Activated T-helper 1 cell treated with anti-CD3 and anti-CD28 coated beads, Interleukin-2, amount 50 U/mL, for 16 hours (primary cell): ENCODE measurements at places on chromosomes 7 and 10.

DNA sequence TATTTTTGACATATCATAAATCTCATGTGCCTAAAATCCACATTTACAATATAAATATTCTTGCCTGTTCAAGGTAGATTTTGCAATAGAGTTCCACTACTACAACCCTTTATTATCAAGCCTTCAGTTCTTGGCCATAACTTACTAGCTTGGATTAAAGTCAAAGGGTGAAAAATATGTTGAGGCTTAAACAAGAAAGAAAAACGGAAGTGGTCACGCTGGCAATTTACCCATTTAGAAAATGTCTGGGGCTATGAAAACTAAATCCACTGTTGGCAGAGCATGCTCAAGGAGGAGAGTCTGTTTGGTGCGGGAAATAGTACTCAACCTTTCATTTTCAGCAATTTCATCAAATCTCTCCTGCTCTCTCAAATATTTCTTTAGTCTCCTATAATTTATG, 209.8 kb upstream of the RHOBTB1 start:
- DNase-seq, result no peak

GRCh38 chr10:70893227-70894006, 5.1 kb upstream of the PCBD1 start:
- DNase-seq, result no peak

GRCh38 chr10:69968830-69969229, 83.8 kb upstream of the MACROH2A2 start:
- DNase-seq, result no peak

- no peak for DNase-seq
Measured at GRCh38 chr7:55121249-55121648, 102.4 kb downstream of the EGFR start.

GRCh38 chr7:135160098-135160857, 10.2 kb downstream of the CYREN start:
- no peak for DNase-seq

- no peak for DNase-seq
Measured at GRCh38 chr7:121139427-121139826, 150.9 kb downstream of the CPED1 start.

GRCh38 chr10:57094965-57095364, 733.9 kb upstream of the ZWINT start:
- DNase-seq, result no peak

GRCh38 chr10:18866852-18867251, 181.7 kb upstream of the MALRD1 start:
- no peak for DNase-seq

- no peak for DNase-seq
Measured at GRCh38 chr7:113267271-113267670, 148.9 kb upstream of the SMIM30 start.

DNA sequence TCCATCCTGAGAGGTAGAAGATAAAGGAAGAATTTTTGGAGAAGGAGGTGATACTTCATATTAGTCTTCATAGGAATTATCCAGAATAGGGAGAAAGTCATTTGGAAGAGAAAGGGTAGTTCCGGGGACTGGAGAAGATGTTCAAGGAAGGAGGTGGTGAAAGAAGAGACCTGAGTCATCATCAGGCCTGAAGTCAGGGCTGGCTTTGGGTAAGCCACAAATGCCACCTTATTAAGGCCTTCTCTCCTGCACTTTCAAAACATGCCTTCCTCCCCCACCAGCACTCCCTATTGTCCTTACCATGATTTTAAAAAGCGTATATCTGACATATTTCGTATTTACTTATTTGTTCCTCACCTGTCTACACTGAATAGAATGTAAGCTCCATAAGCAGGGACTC, 112.2 kb upstream of the LRGUK start:
- no peak for DNase-seq

GRCh38 chr7:98795741-98796493, 73.9 kb downstream of the TMEM130 start:
- no peak for DNase-seq

- DNase-seq, result no peak
Measured at GRCh38 chr10:99676895-99677294, 17.6 kb downstream of the ENTPD7 start.

- no peak for DNase-seq
Measured at GRCh38 chr10:80855348-80855971, 317.8 kb downstream of the SH2D4B start.

- DNase-seq, result no peak
Measured at GRCh38 chr10:28678687-28679457, 1.6 kb downstream of the BAMBI start.

- no peak for DNase-seq
Measured at GRCh38 chr10:124693801-124694416, 50.3 kb downstream of the FAM53B start.

DNA sequence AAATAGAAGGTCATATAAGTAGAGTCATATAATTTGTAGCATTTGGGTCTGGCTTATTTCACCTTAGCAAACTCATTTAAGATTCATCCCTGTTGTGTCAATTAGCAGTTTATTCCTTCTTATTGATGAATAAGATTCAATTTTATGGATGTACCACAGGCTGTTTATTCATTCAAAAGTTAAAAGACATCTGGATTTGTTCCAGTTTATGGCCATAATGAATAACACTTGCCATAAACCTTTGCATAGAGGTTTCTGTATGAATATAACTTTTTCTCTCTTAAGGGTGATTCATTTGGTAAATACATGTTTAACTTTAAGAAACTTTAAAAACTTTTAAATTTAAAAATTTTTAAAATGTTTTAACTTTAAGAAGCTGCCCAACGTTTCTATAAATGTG, 66.4 kb downstream of the CPED1 start:
- DNase-seq, result no peak

- DNase-seq, result no peak
Measured at GRCh38 chr7:25359471-25360059, 131.3 kb upstream of the NPVF start.

DNA sequence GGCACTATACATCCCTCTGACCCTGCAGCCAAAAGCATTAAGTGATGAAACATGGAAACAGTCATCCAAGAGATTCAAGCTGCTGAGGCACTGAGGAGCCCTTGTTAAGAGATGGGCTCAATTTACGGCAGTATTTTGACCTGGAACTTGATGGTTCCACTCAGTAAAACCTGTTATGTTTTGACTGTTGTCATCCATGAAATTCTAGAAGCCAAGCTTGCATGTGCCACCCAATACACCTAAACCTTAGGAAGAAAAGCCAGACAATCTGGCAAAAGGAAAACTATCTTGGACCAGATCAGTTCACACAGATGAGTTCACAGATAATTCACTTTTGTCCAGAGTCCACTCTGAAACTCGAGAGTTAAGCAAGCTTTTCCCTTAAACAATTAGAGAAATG, 53.2 kb downstream of the ICA1 start:
- DNase-seq, result no peak

GRCh38 chr7:124635416-124635815, 130.2 kb downstream of the GPR37 start:
- DNase-seq, result no peak

- DNase-seq, result no peak
Measured at GRCh38 chr7:36349626-36350025, 40.0 kb upstream of the ANLN start.

DNA sequence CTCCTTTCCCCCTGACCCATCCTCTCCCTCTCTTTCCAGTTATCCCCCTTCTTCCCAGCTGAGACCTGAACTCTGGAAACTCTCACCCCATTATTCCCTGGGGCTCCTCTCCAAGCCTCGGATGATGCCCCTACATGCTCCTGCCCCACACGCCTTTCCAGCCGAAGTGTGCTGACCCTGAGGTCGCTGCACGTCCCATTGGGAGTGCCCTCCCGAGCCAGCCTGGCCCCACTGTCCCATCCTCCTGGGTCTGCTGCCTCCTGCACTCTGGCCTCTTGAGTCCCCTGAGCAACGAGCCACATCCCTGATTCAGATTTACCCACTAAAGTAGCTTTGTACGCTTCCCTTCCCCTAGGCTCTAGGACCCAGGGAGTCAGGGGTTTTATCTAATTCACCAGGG, 87.4 kb downstream of the TCERG1L start:
- no peak for DNase-seq

DNA sequence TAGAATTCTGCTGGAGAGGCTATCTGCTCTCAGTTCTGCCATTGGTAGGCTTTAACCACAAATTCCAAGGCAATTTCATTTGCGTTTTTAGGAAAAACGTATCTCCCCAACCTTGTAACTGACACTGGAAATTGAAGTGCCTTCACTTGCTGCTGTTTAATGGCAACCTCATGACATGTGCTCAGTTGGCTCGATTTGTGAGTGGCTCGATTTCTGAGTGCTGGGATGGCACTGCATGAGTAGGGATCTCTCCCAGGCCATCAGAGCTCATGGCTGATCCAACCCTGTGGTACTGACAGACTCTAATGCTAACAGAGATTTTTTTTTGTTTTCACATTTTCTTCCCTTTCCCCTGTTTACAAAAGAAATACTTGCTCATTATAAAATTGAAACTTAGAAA, 56.0 kb downstream of the SUFU start:
- no peak for DNase-seq

- DNase-seq, result no peak
Measured at GRCh38 chr7:55509322-55509721, 63.0 kb downstream of the VOPP1 start.

DNA sequence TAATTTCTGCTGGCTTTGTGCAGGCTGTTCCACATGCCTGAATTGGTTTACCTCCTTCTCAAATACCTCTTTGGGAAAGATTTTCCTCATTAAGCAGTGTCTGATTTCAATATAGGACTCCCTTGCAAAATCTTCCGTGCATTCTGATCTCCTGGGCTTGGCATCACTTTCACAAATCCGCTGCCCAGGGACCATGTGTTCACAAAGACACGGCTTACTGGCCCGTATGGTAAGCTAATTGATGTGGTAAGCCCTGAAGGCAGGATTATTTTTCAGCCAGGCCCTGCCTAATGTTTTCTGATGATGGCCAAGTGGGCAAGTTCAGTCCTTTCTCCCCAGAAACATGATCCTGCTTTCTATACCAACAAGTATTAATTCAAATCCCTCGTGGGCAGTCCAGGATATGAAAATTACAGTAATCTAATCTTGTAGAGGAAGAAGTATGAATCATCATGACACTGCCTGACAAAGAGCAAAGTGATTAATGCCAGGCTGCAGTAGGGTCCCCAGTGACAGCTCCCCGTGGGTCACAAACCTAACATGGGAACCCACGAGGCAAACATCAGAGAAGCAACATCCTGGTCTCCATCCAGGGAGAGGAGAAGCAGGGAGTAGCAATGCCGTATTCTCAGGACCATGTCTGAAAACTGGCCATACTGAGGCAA, 11.6 kb upstream of the SVIL start:
- no peak for DNase-seq

DNA sequence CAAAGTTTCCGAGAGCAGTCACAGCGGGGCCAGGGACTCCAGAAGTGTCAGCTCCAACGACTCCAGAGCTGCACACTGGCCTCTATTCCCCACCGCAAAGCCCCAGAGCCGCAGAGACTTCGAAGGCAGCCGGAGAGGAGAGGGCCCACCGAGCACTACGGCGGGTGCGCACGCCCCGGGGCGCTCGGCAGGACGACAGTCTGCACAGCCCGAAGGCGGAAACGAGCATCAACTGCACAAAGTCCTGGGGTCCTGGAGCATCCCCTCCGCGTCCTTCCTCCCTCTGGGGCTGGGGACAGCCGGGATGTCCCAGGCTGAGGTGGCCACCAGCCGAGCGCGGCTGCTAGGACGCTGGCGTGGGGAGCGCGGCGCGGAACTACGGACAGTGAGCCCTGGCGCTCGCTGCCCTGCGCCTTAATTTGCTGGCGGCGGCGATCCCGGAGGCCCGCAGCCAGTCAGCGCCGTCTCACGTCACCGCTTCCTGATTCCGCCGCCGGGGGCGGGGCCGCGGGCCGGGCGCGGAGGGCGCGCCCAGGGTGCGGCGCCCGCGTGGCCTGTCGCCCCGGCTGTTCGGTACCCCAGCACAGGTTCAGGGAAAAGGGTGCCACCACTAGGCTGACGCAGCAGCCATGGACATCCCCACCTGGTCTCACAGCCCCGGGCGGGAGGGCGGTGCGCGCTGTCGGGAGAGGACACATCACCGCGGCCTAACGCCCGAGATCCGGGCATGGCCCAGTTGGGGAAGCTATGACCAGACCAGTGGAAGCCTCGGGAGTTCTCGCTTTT, at the start of gene TBX20:
Gene TBX20, minus strand, starts transcription at position 391 of the 786 bp plus-strand sequence. CDS start 480 bp downstream, outside the sequence.
- no peak for DNase-seq

DNA sequence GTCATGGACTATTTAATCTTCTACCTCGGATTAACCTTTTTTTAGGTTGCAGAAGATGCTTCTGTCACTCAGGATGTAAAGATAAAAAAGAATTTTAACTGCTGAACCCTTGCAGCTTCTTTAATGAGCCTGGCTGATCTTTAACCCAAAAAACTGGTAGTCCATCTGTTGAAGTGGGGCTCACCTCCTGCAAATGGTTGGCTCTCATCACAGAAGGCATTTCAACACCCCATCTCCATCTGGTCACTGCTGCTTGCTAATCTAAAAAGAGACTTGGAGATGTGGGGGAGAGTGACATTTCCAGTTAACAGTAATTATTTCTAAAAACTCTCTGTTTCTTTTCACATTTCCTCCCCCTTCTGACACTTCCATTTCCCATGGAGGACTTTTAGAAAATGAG, 208.6 kb downstream of the LHFPL3 start:
- no peak for DNase-seq

DNA sequence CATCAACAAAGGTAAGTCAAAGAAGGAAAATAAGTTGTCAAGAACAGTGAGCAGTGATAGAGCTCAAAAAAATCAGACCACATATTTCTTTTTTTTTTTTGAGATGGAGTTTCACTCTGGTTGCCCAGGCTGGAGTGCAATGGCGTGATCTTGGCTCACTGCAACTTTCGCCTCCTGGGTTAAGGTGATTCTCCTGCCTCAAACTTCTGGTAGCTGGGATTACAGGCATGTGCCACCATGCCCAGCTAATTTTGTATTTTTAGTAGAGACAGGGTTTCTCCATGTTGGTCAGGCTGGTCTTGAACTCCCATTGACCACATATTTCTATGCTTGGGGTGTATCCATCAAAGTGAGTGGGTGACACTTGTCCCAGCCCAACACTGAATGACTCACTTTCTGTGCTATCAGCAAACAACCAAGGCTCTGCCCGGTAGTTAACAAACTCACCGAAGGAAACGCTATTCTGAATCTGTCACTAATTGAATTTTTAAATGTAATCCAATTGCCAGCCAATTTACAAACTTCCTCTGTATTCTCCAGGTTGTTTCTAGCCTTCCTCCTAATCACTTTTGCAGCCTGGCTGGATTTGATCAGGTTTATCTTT, 19.6 kb upstream of the SMNDC1 start:
- no peak for DNase-seq

- no peak for DNase-seq
Measured at GRCh38 chr10:31885971-31886370, 42.7 kb downstream of the ARHGAP12 start.
